Stimulated activated CD4-positive, alpha-beta T cell treated with anti-CD3 and anti-CD28 coated beads, Interleukin-1b, Interleukin-23, amount 100 ng/mL, for 1 hour (primary cell): ENCODE measurements at places on chromosomes 7 and 10.

GRCh38 chr10:118840071-118840775 lies 85.5 kb upstream of the CACUL1 start:
- no peak for DNase-seq

DNA sequence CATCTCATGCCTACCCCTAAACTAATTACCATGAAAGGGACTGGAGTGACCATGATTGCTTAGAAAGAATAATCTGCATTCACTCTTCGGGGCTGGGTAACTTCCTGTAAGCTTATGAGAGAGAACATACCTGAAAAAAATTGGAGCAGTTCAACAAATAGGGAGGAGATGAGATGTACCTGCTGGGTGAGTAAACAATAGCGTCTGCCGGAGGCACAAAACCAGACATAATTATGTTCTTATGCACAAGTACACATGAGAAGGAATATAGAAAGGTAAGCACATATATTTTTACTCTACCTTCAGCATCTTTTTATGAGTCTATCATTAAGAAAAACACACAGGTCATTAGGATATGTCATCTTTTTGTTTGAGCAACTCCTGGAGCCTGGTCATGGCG lies 224.6 kb upstream of the FERD3L start:
- no peak for DNase-seq

- no peak for DNase-seq
These were observed 143.3 kb upstream of the PLPP4 start for GRCh38 chr10:120313715-120314114.

DNA sequence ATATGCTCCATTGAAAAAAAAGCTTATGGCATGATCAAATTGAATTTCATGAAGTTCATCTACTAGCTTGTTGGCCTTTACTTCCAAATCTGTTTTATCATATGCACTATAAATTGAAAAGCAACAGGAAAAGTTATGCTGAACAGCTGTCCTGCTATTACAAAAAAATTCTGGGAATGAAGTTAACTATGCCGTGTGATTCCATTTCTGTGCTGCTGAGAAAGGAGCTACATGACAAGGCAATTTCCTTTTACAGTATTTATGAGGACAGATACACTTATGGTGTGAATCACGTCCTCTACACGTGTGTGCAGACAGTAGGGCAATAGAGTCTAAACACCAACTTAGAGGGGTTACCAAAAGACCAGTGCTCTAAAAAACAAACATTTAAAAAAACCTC lies 426.5 kb upstream of the AKR1E2 start:
- DNase-seq: no peak

- DNase-seq: no peak
These were observed 5.8 kb downstream of the ACSL5 start for GRCh38 chr10:112379635-112380296.

- peak; percentile 24 for DNase-seq
These were observed 4.2 kb downstream of the SMARCD3 start for GRCh38 chr7:151244196-151244840.

DNA sequence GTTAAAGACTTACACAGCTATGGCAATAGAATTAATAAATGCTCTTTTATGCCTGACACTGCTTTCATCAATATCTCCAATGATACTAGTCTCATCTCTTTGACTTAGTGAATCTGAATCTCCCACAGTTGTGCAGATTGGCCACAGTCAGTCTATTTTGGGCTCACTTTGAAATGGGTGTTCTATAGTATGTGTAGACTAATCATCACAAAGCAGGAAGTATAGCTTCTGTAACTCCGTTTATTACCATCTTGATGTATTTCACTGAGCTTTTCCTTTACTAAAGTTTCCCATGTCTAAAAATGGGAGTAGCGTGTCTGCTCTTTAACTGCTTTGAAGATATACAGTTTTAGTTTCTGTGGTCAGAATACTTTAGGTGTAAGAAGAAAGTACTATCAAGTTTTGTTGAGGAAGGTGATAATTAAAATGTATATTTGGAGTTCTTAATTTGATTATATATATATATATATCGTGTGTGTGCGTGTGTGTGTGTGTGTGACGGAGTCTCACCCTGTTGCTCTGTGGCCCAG lies 70.1 kb downstream of the ST7 start:
- DNase-seq: no peak

DNA sequence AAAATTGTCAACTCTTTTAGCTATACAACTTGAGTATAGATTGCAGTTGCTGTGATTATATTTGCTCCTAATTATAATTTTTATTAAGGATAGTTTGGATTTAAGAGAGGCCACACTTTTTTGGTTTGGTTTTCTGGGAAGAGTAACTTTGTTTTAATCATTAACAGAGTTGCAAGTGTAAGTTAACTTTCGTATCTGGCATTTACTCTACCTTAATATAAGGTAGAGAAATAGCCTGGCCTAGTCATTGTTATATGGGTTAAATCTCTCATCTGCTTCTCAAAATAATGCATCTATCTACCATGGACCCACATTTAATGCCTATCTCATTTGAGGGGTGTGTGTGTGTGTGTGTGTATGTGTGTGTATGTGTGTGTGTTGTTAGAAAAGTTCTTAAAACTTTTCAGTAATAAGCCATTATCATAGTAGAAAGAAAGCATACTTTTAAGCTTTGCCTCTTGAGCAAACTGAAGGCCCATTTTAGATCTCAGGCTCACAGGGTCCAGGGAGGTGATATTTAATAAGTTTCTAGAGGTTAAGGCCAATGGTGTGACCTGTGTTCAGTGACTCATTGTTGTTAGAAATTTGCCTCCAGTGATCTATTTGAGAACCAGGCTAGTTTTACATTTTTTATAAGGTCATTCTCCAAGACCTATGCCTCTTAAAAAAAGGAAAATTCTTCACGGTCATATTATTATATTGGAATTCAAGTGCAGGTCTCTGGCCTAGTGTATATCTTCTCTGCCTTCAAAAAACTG lies 10.9 kb upstream of the TEX47 start:
- DNase-seq: no peak

- no peak for DNase-seq
These were observed 209.9 kb upstream of the YAE1 start for GRCh38 chr7:39356172-39356925.

GRCh38 chr7:101718363-101719122 lies 89.4 kb upstream of the MYL10 start:
- no peak for DNase-seq

GRCh38 chr7:30846378-30846777 lies 65.3 kb upstream of the AQP1 start:
- DNase-seq: no peak

- no peak for DNase-seq
These were observed 65.6 kb downstream of the NAMPT start for GRCh38 chr7:106219170-106219569.

DNA sequence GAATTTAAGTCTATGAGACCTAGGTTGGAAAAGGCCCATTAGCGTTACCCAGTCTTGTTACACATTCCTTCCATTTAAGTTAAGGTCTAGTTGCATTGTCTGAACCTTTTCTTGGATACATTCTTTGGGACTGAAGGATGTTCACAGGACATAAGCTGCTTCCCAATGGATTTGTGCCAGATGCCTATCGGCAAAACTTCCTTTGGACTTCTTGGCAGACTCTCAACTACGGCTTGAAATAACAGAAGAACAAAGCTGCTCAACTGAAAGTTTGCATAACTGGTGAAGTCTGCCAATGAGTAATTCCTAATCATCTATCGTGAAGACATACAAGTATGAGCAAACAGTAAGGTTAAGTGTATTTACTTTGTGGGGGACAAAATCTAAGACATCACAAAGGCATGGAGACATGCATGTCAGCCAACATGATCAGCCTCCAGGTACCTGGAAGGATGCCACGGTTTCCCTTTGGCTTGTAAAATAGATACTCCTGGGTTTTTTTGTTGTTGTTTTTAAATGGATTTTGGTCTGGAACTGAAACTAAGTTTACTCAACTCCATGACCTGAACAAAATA lies 35.4 kb downstream of the MALSU1 start:
- no peak for DNase-seq

DNA sequence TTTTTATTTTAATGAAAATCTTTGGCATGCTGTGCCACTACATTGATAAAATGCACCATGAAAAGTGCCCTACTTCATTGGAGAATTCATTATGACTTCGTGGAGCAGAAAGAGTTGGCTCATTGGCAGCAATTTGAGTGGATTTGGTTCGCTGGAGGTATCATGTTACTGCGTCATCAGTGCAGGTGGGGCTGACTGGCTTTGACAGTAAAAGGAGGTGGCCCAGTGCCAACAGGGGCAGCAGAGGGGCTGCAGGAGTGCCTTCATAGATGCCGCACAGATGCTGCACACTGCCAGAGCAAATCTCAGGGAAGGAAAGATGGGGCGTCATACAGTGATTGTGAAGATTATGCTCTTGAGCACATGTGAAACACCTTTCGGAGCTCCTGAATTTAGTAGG lies 22.2 kb downstream of the FZD1 start:
- DNase-seq: no peak

DNA sequence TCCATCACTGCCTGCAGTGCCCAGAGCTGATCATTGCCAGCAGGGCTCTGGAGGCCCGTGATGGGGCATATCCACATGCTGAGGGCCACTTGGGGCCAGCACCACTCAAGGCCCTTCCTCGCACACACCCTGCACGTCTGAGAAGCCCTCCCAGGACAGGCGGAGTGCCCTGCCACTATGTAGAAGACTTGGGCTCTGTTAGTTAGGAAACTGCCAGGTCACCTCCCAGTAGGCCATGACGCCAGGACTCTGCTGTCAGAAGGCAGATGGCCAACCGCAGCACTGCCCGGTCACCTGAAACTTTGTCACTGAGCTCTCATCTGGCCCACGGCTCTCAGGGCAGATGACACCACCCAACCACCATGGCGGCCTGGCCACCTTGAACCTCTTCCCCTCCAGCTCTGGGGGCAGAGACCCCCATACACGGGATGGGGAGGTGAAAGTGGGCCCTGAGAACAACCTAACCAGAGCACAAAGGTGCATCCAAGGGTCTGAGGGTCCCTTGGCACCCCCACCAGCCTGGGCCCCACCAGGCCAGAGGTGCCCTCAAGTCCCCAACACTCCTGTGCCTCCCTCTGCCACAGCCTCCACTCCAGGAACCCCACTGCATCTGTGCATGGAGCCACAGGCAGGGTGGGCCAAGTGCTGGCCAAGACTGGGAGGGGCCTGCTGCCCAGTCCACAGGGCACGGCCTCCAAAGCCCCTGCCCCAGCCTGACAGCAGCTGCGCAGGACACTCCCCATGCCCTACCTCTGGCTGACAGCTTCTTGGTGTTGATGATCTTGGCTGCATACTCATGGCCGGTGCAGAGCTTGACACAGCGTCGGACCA lies 41.8 kb downstream of the CAMK2B start:
- no peak for DNase-seq

GRCh38 chr7:77460057-77460486 lies 43.9 kb upstream of the GSAP start:
- no peak for DNase-seq

GRCh38 chr10:89853781-89854191 lies 152.4 kb downstream of the KIF20B start:
- no peak for DNase-seq

GRCh38 chr7:92729172-92729571 lies 107.2 kb downstream of the CDK6 start:
- no peak for DNase-seq

DNA sequence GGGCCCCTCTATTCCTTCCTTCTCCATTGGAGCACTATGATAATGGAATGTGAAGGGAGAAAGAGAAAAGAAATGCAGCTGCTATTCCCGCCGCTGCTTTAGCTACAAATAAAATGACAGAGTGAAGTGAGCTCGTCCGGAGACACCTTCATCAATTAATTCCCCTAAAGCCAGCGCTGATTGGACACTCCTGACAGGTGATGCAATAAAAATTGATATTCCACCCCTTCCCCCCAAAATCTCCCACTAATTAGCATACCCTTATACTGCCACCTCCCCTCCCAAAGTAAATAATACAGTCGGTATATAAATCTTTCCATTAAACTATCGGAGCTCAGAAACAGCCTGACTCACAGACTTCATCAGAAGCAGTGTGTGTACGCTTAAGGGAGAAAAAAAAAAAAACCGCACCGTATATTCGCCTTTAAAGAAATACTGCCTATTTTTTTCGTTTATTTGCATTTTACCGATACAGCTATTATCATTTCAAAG lies 7.3 kb downstream of the SKIDA1 start:
- DNase-seq: no peak

DNA sequence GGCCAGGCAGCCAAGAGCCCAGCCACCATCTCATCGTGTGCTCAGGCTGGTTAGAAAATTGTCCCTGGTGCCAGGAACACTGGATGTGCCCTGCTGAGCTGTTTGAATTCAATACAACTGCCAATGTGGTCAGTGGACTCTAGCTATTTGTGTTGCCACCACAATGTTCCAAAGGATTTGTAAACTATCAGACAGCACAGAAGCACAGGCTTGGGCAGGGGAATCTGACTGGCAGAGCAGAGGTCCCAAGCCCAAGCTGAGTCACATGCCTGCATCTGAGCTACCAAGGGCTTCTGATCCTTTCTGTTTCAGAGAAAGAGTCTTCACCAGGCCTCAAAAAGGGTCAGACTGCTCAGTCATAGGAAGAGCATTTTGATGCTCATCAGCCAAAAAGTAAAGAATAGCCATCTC lies 232.1 kb upstream of the SEMA3C start:
- DNase-seq: no peak

GRCh38 chr7:106482091-106482490 lies 178.9 kb downstream of the CCDC71L start:
- DNase-seq: no peak

DNA sequence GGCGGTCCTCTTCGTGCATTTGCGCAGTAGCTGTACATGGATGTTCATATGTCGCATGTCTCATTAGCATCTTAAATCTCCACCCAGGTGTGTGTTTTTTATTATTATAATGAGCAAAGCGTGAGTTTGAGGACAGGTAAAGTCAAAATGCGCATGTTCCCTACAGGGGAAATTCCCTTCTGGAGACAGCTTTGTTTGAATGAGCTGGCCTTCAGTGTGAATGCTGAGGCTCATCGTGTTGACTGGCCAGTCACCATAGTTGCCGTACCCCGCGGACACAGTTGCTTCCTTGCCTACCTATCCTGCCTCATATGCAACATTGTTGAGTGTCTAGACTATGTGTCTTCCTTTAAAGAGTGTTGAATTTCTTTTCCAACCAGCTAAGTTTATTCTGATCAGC lies 13.6 kb downstream of the LYZL1 start:
- DNase-seq: no peak

GRCh38 chr10:5545778-5546710 lies 21.3 kb downstream of the CALML3 start:
- DNase-seq: no peak

- DNase-seq: no peak
These were observed 16.8 kb upstream of the TSPAN12 start for GRCh38 chr7:120874722-120875121.

DNA sequence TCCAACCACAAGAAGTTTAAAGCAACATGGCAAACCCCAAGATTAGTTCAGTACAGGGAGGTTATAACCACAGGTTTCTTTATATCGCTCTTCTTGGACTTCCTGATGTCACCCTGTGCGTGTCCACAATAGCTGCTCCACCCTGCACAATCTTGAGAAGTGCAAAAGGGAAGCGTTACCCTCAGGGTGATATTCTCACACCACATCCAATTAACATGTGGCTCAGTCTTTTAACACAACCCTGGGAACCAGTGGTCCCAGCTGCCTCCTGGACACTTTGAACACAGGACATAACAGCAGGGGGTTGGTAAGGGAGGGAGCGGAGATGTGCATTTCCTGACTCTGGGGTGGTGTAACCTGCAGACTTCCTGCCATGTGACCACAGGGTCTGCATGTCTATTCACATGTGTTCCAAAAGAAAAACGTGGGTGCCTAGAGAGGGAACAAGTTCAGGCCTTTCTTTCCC lies 64.6 kb downstream of the GSAP start:
- DNase-seq: no peak
